ENCODE measurements at places on chromosomes 5 and 9.

- DNase-seq, result no peak
Measured at GRCh38 chr5:87007737-87008136, 259.9 kb upstream of the RASA1 start.

DNA sequence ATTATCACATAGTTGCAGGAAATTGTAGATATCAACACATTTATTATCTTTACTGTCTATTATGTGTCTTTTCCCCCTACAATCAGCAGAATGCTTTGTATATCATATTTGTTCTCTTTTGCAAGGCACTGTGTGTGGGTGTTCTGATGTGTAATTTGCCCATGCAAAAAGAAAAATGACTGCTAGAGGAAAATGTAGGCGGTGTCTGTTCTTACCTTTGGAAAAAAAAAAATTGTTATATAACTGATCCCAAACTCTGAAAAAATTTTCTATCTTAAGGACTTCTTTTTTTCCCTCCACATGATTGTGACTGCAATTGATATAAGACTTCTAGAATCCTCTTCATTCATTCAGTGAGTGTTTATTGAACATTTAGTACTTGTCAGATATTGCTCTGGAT, 24.5 kb downstream of the MRPS30 start:
- no peak for DNase-seq

DNA sequence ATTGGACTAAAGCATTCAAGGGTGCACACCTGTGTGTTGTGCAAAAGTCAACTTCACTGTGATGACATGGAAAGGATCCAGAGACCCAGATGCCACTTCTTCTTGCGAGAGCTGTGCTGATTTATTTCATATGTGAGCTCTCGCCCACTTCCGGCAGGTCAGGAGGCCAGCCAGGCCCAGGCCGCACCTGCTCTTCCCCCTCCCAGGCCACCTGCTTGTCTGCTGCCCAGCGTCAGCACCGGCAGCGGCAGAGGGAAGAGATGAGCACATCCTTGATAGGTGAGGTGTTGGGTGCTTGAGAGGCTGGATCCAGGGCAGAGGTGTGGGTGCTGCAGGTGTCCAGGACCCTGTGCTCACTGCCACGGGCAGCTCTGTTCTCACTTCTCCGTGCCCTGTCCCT, 242.9 kb downstream of the FANCC start:
- no peak for DNase-seq

DNA sequence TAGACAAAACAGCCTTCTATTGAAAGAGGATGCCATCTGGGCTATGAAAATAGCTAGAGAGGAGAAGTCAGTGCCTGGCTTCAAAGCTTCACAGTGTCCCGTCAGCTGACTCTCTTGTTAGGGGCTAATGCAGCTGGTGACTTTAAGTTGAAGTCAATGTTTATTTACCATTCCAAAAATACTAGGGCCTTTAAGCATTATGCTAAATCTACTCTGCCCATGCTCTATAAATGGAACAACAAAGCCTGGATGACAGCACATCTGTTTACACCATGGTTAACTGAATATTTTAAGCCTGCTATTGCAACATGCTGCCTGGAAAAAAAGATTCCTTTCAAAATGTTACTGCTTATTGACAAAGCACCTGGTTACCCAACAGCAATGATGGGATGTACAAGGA, 309.1 kb downstream of the NTRK2 start:
- no peak for DNase-seq

DNA sequence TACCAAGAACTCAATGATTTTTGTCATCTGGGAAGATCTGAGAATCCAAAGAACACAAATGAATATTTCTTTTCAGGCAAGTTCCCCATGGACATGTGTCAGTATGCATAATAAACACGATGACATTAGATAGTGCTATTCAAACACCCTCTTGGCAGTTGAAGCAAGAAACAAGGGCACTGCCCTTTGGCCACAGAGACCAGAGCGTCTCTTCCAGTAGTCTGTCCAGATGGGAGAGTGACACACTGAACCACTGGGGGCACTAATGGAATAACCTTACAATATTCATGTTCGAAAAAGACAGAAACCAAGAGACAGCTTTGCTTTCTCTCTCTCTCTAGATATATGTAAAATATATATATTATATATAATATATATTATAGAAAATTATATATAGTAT, 301.9 kb downstream of the CTNND2 start:
- DNase-seq, result no peak

- no peak for DNase-seq
Measured at GRCh38 chr9:136059851-136060670, 35.0 kb downstream of the NACC2 start.

DNA sequence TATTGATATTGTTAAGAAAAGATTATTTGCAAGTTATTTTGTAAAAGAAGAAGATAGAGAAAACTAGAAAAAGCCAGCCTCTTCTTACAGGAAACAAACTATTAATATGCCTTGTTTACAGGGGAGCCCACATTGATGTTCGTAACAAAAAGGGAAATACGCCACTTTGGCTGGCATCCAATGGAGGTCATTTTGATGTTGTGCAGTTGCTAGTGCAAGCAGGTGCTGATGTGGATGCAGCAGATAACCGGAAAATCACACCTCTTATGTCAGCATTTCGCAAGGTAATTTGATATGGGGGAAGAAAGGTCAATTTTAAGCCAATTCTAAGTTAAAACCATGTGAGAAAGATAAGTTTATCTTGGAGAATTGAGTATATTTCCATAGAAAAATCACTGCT, 37.6 kb upstream of the EIF4EBP3 start:
- no peak for DNase-seq

DNA sequence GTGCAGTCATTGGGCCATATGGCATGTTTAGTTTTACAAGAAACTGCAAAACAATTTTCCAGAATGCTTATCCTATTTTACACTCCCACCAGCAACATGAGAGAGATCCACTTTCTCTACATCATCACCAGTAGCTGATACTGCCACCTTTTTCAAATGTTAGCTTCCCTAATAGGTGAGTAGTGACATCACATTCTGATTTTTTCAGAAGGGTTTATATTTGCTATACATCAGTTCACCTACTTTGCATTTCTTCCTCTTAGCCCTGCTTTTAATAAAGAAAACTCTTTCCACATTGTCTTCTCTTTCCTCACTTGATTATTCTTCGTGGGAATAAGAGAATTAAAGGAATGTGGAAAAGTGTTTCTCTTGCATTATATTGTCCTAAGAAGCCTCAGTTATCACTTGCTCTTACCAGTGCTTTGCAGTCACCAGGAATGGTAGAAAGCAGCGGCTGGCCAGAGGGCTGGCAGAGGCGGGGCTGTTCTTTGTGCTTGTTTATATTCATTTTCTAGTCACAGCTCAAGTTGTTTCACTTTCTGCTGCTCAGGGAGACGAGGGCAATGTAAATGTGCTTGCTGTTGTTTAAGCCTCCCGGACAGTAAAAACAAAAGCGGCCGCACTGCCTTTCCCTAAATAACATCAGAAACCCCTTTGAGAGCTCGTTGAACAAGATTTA, 164.8 kb downstream of the HSD17B3 start:
- DNase-seq, result no peak

DNA sequence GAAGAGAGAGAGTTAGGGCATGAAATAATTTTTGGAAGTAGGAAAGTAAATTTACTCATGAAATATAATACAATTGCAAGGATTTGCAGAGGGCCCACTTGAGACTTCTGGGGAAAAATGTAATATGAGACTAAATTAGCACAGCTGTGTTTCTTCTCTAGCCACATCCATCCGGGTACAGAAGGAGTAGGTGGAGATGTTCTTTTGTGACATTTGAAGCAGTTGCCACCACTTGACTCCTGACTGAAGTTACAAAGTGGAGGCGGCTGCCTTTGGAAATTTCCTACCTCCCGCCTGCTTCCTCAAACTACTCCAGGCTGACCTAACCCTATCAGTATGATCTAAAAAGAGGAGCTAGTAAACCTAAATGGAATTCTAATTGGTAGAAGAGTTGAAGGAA, 58.1 kb upstream of the SHISAL2B start:
- no peak for DNase-seq

GRCh38 chr9:96719921-96720320, 58.0 kb downstream of the ZNF510 start:
- no peak for DNase-seq

DNA sequence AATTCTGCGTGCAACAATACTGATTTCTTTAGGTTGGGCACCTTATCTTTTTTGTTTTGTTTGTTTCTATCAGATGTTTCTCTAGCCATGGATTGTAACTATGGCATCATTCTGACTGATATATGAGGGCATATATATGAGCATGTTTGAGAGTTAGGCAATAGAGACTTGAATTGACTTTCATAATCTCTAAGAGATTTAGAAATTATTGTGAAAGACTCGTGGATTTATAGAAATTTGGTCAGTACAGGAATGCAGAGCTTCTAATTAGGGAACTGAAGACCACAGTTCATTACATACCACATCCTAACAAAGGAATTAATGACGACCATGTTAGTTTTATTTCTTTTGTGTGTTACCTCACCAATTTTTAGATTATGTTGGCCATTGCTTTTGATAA, 546.0 kb upstream of the GRAMD2B start:
- no peak for DNase-seq

DNA sequence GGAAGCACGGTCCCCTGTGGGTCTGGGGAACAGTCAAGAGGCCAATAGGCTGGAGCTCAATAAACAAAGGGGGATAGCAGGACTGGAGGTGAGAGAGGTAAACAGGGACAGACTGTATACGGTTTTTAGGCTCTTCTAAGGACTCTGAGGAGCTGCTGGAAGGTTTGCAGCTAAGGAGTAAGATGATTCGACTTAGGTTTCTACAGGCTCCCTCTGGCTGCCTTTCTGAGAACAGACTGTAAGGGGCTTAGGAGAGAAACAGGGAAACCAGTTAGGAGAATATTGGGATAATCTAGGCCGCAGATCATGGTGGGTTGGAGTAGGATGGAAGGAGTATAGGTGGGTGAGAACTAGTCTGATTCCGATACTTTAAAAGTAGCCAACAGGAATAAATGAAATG, 10.4 kb downstream of the CDK5RAP2 start:
- DNase-seq, result no peak

- no peak for DNase-seq
Measured at GRCh38 chr9:6219981-6220380, 4.4 kb downstream of the IL33 start.

GRCh38 chr5:160497878-160498277, 76.2 kb downstream of the PTTG1 start:
- DNase-seq, result no peak

DNA sequence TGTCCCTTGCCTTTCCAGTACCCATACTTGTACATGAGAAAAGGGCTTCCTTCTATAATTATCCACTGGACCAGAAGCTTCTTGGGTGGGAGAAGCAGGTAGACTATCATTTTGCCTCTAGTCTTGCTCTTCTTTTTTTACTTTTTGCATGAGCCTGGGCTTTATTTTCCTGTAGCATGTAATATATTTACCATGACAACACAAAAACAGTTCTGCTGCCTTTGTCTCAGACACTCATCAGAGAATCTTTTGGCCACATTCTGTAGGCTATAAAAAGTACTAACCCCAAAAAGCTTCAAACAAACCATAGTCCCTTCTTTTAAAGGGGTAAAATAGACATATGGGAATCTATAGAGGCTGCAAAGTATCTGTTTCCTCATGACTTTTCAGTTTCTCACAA, 339.2 kb upstream of the PIK3R1 start:
- DNase-seq, result no peak

DNA sequence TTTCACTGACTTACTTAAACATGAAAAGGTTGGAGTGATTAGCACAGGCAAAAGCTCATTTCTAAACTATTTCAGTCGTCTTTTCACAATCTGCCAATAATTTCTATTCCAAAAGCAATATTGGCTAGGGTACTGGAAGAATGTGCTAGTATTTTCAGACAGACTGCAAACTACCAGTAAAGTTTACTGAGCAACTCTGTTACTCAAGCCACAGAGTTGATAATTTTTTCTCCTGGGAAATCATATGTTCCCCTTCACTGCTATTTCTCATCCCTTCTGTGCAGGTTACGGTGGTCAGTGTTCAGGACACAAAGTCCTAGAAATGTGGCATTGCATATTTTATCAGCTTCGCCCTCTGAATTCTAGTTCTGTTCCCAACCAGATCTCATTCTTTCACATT, 343.3 kb upstream of the TNC start:
- no peak for DNase-seq

DNA sequence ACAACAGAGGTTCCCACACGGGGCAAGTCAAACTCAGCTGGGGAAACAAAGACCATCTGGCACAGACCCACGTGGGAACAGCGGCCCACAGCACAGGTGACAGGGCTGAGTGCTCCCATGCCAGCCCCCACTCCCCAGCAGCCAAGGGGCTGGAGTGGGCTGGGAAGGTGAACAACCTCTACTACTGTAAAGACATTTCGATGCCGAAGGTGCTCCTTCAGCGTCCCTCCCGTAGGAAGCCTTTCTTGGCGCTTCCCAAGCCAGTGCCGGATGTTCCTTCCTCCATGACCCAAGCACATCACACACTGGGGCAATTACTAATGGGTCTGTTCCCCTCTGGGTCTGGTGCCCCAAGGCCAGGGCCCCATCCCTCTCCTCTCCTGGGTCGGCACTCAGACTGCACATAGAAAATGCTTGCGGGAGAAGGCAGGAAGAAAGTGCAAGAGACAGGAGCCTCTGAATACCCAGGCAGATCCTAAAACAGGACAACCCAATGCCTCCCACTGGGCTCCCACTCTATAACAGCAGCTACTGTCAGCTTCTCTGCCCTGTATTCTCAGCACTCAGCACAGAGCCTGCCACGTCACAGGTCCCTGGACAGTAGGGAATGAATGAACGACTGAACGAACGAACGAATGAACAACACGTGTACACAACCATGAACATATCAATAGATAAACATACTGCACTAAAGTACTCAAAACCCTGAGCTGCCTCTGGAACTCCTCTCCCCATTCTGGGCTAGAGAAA, 77.0 kb upstream of the LRRTM2 start:
- DNase-seq, result no peak

DNA sequence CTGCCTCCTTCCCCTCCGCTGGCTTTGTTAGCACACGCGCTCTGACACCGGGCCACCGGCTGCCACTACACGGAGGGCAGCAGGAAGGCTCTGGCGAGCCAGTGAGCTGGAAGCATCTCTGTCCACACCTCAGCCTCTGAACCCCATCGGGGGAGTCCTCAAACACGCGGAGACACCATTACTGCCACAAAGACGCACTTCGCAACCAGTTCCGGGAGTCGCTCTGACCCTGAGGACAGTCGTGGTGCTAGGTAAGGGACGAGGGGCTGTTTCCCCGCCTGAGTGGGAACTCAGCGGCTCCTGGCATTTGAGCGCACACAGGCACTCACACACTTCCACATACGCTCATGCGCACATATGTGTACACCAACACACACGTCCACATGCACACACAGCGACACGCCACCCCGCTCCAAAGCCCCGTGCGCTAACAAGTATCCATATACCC, 160.0 kb downstream of the C9orf152 start:
- no peak for DNase-seq

DNA sequence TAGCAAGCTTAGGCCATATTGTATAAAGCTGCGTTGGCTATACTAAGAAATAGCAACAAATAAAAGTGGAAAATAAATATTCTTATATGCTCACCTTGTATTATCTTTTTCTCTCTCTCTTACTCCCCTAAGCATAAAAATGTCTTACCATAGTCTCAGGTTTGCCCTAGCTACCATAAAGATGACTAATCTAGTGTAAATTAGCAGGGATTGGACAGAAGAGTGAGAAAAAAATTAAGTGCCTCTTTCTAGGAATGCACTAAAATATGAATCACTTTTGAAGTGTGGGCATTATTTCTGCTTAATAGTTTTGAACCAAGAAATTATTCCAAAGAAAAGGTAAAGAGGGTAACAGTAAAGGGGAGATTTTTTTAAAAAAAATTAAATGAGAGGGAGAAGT, 201.3 kb downstream of the HINT1 start:
- DNase-seq, result no peak

- no peak for DNase-seq
Measured at GRCh38 chr5:105924366-105924765, 1746.4 kb downstream of the EFNA5 start.

GRCh38 chr9:109307380-109308240, 13.2 kb downstream of the EPB41L4B start:
- DNase-seq, result no peak
